ENCODE measurements at places on chromosomes 16 and 17. TPM values are rescaled to one million over a fixed set of nuclear protein-coding genes. Genes with fewer than 3 reads are reported as not detected.

- peak; percentile 85 for DNase-seq
These were observed 106.2 kb downstream of the N4BP1 start for GRCh38 chr16:48503779-48504178.

PIK3R5 gene
- 2.5 TPM for total RNA-seq

DNA sequence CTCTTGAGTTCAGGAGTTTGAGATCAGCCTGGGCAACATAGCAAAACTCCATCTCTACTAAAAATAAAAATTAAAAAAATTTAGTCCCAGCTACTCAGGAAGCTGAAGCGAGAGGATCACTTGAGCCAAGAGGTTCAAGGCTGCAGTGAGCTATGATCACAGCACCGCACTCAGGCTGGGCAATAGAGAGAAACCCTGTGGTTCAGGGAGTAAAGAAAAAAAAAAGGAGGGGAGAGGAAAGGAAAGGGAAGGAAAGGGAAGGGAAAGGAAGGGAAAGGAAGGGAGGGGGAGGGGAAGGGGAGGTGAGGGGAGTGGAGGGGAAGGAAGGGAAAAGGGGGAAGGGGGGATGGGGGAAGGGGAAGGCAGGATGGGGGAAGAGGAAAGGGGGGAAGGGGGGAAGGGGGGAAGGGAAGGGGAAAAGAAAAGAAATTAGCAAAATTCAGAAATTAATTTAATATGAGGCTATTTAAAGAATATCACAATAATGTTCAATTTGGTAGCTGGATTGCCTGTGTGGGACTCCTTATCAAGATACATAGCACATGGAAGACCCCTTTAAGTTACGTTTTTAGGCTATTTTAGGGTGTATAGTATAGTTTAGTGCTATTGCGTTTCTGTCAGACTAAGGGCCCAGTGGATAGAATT, 424.3 kb downstream of the CDH8 start:
- no peak for DNase-seq

SYT17 gene
- 0.64 TPM for total RNA-seq

DNA sequence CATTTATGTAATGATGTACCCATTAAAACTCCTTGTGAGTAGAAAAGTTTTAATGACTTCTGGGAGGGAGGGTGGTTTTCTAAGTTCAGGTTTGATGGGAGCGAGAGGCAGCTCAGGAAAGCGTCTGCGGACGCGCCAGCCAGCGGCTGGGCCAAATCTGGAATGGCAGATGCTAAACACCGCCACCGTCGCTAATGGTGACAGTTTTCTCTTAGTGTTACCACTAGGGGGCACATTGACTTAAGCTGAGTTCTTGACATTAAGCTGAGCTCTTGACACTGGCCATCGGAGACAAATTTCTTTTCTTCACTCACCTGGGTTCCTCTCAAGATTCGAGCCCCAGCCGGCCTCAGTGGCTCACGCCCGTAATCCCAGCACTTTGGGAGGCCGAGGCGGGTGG, 6.7 kb downstream of the TRPV1 start:
- no peak for DNase-seq

PMP22 gene
- total RNA-seq, result 179 TPM

- DNase-seq, result peak; percentile 78
These were observed 5.9 kb upstream of the UBE2O start for GRCh38 chr17:76458580-76459490.

C17orf78 gene
- not detected for total RNA-seq

GRCh38 chr17:45311401-45311759, 5.4 kb downstream of the MAP3K14 start:
- DNase-seq, result no peak

CACNG1 gene
- total RNA-seq, result not detected

RHBDF2 gene
- 17.7 TPM for total RNA-seq

RCVRN gene
- total RNA-seq, result 0.12 TPM

All from left ventricle myocardium superior (tissue), 1 donor.